ENCODE measurements at places on chromosomes 16 and 17.

DNA sequence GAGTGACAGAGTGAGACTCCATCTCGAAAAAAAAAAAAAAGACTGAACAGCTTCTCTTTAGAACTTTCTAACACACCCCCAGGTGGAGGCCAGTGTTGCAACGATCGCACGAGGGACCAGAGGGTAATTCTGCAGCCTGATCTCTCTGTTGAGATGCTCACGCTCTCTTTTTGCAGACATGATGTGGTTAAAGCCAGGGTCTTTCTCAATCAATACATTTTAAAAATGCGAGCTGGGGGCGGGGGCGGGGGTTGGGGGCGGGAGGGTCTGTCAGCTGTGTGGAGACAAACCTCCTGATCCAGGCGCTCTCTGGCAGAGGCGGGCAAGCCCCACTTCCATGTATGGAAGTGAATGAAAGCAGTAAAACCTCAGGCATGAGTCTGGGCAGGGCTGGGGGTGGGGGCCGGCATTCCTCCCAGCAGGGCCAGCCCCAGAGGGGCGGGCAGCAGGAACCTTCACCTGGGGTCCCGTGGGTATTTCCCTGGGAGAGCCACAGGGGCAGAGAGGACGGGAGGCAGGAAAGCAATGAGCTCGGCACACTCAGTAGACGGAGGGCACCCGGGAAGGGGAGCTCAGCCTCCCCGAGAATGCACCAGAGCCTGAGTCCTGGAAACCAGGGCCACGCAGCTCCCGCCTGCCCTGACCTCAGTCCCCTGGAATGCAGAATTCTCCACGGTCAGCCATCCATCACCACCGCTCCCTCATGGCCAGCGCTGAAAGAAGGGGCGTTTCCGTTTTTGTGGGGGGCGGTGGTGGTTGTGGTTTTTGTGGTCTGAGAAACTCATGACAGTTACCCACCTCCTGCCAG, 28.0 kb downstream of the NXN start:
- peak; percentile 86 for DNase-seq

- peak; percentile 45 for DNase-seq
These were observed 25.3 kb upstream of the LITAF start for GRCh38 chr16:11611871-11612664.

- DNase-seq, result no peak
These were observed 17.3 kb downstream of the RSPRY1 start for GRCh38 chr16:57203451-57203850.

DNA sequence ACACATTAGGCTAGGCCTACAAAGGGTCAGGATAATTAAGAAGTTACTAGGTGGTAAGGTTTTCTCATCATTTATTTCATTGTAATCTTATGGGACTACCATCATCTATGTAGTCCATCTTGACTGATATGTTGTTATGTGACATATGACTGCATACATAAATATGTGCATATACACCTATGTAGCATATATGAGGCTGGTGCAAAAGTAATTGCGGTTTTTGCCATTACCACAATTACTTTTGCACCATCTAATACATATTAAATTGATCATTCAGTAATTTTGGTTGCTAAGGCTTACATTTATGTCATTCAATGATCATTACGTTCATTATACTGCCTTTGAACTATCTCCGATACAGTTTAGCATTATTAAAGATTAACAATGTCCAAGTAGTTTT, 167.8 kb upstream of the AXIN2 start:
- no peak for DNase-seq

GRCh38 chr16:10562361-10562899, 18.0 kb downstream of the EMP2 start:
- no peak for DNase-seq

DNA sequence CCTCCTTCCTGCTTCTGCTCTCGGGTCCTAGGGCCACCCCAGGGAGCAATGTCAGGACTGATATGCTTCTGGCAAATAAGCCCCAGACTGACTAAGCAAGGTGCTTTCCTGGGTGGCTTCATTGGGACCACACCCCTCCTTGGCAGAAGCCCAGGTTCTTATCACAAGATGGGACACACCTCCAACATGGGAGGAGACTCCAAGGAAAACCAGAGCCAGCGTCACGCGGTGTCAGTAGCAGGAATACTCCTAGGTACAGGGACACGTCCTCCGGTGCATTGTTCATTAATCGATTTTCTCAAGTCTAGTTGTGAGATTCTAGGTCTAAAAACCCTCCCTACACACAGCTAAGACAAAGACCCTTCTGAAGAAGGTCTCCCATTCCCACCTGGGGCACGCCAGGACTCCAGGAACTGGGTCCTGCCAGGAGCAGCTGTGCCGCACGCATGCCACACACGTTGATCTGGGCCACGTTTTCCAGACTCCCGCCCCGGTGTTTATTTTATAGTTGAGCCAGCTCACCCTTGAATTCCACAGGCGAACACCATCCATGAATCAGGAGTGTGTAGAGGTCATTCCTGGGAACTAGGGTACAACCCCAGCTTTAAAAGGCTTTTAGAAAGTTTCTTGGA, 30.8 kb downstream of the FA2H start:
- DNase-seq, result peak; percentile 65

Measured in iris pigment epithelial cell (primary cell).